ENCODE measurements at places on chromosomes 1 and 21. TPM values are rescaled to one million over a fixed set of nuclear protein-coding genes. Genes with fewer than 3 reads are reported as not detected.

Gene FCMR
- 0.71 TPM for total RNA-seq

Gene GADD45A
- 16.9 TPM for total RNA-seq

Gene SMIM11
- 2.3 TPM for total RNA-seq

Gene ITSN1
- 3.5 TPM for total RNA-seq

Gene TNFRSF18
- not detected for total RNA-seq

Gene MAN1C1
- 2.4 TPM for total RNA-seq

Gene SPATA21
- not detected for total RNA-seq

Gene FAM163A
- 0.06 TPM for total RNA-seq

Gene C1orf185
- not detected for total RNA-seq

Gene AIM2
- total RNA-seq: not detected

Gene LCE3E
- total RNA-seq: not detected
